ENCODE measurements at places on chromosomes 5 and 9. TPM values are rescaled to one million over a fixed set of nuclear protein-coding genes. Genes with fewer than 3 reads are reported as not detected.

- peak; percentile 86 for DNase-seq
Measured at GRCh38 chr5:139763930-139764791, 31.4 kb upstream of the PSD2 start.

- DNase-seq: no peak
Measured at GRCh38 chr5:2176581-2176980, 293.9 kb upstream of the IRX4 start.

DNA sequence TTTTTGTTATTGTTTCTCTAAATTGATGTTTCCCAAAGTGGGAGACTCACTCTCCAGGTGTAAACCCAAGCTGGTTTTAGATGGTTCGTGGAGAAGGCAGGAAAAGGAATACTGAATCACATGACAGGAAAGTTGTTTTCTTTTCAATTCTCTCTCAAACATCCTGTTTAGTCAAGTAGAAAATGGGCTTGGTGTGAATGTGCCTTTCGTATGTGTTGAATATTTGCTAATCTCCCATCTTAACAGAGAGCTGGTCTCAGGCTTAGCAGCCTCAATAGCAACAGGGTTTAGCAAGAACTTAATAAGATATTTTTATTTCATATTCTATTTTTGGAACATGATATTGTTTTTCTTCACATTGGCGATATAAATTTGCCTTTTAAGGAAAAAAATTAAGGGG lies 119.7 kb downstream of the INSYN2B start:
- DNase-seq: no peak

Gene SLC38A9
- 57.0 TPM for total RNA-seq

Gene DMRTA1
- 6.9 TPM for total RNA-seq

DNA sequence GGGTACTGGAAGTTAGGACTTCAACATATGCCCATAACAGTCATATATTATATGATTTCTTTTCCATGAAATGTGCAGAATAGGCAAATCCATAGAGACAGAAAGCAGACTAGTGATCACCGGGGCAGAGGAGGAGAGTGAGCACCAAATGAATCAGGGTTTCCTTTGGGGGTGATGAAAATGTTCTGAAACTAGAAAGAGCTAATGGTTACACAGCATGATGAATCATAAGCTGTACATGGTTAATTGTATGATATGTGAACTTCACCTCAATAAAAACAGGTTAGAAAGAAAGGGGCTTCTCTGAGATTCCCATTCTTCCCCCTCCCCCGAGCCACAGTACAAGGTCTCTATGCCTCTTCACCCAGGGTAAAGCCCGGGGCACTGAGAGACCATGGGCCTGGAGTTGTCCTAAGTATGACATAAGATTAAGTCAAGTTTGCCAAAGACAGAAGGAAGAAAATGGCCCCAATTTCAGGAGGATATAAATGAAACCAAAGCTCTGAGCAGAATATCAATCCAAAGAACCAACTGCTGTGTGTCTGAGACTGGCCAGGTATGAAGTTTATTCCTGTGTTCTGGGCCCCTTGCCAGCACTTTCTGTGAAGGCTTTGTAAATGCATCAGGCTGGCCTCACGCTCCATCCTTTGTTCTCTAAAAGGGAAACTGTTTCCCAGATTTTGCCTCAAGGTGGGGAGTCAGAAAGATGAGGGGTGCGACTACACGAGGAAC lies 243.8 kb downstream of the CDK5RAP2 start:
- no peak for DNase-seq

- DNase-seq: no peak
Measured at GRCh38 chr5:160479926-160480325, 58.3 kb downstream of the PTTG1 start.

Gene INSL4
- not detected for total RNA-seq

DNA sequence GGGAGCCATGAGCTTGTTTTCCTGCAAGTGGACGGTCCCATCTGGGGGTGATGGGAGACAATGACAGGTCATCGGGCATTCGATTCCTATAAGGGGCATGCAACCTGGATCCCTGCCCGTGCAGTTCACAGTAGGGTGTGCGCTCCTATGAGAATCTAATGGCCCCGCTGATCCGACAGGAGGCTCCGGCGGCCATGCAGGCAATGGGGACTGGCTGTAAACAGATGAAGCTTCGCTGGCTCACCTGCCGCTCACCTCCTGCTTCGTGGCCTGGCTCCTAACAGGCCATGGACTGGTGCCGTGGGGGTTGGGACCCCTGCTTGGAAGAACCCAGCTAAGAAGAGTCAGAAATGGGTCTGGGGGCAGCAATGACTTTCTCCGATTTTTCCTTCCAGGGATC lies 21.0 kb downstream of the PAEP start:
- DNase-seq: no peak

DNA sequence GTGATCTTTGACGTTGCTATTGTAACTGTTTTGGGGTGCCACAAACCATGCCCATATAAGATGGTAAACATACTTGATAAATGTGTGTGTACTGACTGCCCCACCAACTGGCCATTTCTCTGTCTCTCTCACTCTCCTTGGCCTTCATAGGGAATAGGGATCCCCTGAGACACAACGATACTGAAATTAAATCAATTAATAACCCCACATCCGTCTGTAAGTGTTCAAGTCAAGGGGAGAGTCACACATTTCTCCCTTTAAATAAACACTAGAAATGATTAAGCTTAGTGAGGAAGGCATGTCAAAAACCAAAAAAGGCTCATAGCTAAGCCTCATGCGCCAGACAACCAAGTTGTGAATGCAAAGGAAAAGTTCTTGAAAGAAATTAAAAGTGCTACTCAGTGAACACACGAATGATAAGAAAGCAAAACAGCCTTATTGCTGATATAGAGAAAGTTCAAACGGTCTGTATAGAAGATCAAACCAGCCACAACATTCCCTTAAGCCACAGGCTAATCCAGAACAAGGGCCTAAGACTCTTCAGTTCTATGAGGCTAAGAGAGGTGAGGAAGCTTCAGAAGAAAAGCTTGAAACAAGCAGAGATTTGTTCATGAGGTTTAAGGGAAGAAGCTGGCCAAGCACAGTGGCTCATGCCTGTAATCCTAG lies 111.1 kb downstream of the UGCG start:
- DNase-seq: no peak

- no peak for DNase-seq
Measured at GRCh38 chr5:104909803-104910202, 1347.2 kb upstream of the NUDT12 start.

Gene TEX48
- total RNA-seq: not detected

DNA sequence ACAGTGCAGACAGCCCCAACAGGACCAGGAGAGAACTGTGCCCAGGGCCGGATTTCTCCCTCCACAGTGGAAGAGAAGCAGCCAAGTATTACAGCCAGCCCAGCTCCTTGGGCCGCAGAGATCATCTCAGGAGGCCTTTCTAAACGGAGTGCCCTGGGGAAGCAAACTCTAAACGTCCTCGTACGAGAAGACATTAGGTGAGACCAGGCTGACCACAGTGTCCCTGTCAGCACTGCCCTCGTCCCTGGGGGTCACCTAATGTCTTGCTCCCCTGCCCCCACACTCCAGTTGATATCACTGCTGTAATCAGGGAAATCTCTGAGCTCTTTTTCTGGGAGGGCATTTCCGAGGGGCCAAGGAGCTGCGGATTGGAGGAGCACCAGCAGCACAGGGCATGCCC lies 6.5 kb downstream of the QRFP start:
- DNase-seq: no peak

Gene FRRS1L
- 0.78 TPM for total RNA-seq

DNA sequence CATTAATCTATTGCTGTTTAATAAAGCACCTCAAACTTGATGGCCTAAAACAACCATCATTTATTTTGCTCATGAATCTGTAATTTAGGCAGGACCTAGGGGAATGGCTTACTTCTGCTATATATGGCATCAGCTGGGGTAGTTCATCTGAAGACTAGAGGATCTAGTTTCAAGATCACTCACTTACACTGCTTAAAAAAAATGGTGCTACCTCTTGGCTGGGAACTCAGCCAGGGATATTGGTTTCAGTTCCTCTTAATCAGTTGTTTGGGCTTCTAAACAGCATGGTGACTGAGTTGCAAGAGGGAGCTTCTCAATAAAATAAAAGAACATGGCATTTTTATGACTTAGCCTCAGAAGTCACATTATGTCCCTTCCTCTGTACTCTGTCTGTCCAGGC lies 142.0 kb downstream of the FAM114A2 start:
- no peak for DNase-seq

Gene ALDH1A1
- total RNA-seq: 3.4 TPM

GRCh38 chr9:125637241-125637640 lies 69.8 kb downstream of the MAPKAP1 start:
- DNase-seq: no peak

Gene FYB1
- total RNA-seq: not detected

Gene CCL21
- total RNA-seq: not detected

GRCh38 chr9:71270554-71270953 lies 149.1 kb upstream of the TRPM3 start:
- no peak for DNase-seq

Gene SLC6A7
- total RNA-seq: not detected

- no peak for DNase-seq
Measured at GRCh38 chr9:132190966-132191365, 29.1 kb downstream of the NTNG2 start.

- DNase-seq: peak; percentile 37
Measured at GRCh38 chr5:102971676-102972293, 148.2 kb downstream of the GIN1 start.

GRCh38 chr9:70609542-70610286 lies 195.3 kb upstream of the KLF9 start:
- DNase-seq: no peak

DNA sequence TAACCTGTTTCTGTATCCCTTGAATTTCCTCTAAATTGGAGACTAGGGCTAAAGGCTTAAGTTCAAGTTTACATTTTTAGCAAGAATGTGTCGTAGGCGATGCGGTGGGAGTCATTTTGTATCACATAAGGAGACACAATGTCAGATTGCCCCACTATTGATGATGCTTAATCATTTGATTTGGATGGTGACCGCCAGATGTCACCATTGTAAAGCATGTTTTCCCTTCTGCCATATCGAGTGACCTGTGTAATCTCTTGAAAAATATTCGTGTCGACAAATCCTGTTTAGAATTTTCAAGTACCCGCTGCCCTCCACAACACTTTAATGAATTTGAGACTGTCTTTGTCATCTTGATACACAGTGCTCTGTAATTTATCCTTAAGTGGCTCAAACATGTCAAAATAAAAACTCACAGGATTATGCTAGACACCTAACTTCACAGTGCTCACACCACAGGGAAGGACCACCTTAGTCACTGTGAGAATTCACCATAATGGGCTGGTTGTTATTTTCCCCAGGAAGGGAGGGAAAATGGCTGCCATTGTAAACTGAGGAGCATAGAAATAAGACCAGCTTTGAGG lies 34.5 kb upstream of the SLC46A2 start:
- DNase-seq: peak; percentile 69

Gene EXOSC3
- total RNA-seq: 59.9 TPM

Measured in GM23338 (cell line).